ENCODE measurements at places on chromosomes 6 and 20. TPM values are rescaled to one million over a fixed set of nuclear protein-coding genes. Genes with fewer than 3 reads are reported as not detected.

Gene TCP11
- polyA plus RNA-seq, result not detected

GRCh38 chr6:136483906-136484305 lies 66.3 kb downstream of the MAP7 start:
- no peak for DNase-seq

Gene C6orf163
- polyA plus RNA-seq, result 0.64 TPM

- peak; percentile 75 for DNase-seq
Measured at GRCh38 chr6:6851059-6851948, 256.5 kb upstream of the RREB1 start.

Gene GLP1R
- not detected for polyA plus RNA-seq

GRCh38 chr20:44208165-44208564 lies 2.4 kb downstream of the OSER1 start:
- no peak for DNase-seq

DNA sequence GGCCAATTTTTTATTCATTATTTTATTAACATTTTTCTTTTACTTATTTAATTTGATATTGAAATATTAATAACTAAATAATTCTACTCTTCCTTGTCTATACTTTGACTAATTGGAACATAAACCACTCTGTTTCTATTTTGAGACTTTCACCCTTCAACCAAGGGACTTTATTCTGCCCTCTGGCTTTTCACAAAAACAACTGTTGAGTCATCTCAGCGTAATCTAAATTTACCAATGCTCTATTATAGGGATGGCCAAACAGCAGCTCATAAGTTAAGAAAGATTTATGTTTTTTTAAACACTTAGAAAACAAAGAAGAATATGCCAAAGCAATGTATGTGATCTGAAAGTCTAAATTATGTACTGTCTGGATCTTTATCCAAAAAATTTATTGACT lies 46.7 kb downstream of the DOP1A start:
- DNase-seq, result no peak

GRCh38 chr6:162821102-162821501 lies 93.3 kb downstream of the PACRG start:
- no peak for DNase-seq

Gene PCSK2
- polyA plus RNA-seq, result 2.0 TPM

DNA sequence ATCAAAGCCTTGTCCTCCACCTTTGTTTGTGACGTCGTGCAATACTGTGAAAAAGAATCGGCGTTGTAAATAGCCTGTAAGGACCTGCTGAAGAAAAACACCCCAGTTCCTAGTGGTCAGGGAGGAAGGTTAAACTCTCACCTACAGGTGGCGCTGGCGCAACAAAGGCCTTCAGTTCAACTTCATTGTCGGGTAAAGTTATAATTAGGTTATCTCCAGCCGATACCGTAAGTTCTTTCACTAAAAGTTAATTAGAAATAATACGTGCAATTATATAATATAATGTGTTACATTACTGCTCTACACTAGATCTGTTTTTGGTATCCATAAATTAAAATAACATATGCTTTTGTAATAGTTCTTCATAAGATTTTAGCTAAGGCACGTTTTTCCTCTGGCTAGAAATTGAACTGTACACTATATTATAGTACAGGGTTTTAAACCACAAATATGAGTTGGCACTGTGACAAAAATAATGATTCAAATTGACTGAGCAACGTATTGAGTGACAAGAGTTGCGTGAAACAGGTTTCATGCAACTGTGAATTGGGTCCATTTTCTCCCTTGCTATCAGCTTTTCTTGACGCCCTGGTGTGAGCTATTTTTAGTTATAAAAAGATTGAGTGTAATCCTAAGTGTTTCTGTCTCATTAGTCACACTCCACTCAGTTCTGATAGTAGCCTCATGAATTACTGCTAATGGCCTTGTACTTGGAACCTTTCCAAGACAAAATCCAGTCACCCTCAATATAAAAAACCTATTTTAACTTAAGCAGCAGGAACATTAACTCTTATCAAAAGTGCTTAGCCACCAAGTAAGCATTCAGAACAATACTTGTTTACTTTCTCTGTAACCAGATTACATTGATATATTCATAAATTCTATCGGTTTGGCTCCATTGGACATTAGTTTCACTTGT lies 62.3 kb downstream of the KIAA0319 start:
- DNase-seq, result peak; percentile 82

DNA sequence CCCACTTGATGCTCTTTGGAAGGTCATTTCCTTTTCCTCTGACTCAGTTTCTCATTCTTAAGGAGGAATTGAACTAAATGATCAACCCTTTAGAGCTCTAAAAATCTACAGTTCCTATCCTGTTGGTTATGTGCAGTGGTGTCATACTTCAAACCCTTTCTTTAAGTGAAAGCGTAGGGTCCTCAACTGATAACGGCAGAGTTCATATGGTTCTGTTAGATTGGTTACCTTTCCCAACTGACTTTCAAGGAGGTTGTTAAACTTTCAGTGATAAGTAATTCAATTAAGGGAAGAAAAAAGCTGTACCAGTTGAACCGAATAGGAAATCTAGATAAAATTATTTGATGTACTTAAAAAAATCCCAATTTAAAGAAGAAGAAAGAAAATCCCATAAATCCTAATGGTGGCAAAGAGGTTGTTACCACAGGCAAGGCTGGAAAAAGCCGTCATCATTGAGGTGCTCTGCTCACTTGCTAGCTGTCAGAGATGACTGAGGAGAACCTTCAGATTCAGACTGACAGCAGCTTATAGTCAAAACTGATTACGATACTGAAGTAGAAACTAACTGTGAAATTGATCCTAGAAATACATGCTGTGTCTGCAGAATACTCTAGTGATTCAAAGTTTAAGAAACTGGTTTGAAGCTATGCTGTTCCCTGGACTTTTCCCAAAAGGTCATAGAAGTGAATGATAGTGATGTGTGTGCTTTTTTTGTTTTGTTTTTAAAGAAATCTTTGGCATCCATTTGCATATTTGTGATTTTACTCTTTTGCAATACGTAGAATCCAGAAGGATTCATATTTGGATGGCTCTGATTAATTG lies 16.2 kb downstream of the TMEM14A start:
- DNase-seq, result no peak

DNA sequence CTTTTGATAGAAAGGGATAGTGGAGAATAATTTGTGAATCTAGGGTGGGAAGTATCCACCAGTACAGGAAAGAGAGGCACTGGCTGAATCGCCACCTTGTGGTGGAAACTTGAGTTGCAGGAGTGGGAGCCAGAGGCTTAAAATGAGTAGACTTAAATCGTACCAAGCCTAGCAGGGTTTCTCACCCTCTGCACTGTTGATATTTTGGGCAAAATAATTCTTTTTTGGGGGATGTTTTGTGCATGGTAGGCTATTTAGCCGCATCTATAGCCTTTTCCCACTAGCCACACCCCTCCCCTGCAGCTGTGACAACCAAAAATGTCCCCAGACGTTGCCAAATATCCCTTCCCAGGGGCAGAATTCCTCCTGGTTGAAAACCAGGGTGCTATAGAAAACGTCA lies 119.1 kb downstream of the DHX35 start:
- peak; percentile 83 for DNase-seq

- DNase-seq, result no peak
Measured at GRCh38 chr20:444117-444516, 18.2 kb downstream of the TBC1D20 start.

Gene SLC22A3
- polyA plus RNA-seq, result 29.6 TPM

Gene LHFPL5
- polyA plus RNA-seq, result not detected

DNA sequence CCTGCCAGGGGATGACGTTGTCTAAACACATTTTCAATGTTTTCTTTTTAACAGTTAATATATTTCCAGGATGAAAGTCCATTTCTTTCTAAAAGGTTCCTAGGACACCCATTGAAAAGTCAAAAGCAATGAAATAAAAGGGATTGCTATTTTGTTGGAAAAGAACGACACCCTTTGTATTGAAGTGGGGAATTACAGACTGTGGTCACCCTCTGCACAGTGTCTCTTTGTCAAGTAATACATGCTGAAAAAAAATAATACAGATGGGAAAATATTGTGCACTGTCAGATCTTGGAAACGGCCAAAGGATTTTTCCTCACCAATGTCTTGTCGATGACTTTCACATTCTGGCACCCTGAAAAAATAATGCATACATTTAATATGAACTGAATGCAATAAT lies 56.9 kb downstream of the HAO1 start:
- DNase-seq, result no peak

GRCh38 chr6:25882051-25882496 lies 8.0 kb upstream of the SLC17A3 start:
- DNase-seq, result peak; percentile 30

- no peak for DNase-seq
Measured at GRCh38 chr6:113147544-113147943, 709.6 kb upstream of the MARCKS start.

GRCh38 chr6:147204060-147204785 lies at the start of gene STXBP5:
TSS of gene STXBP5 (plus strand) at chr6:147204417. CDS start at chr6:147204533, 116 bp downstream.
- peak; percentile 73 for DNase-seq

Gene SCGN
- 14.2 TPM for polyA plus RNA-seq

DNA sequence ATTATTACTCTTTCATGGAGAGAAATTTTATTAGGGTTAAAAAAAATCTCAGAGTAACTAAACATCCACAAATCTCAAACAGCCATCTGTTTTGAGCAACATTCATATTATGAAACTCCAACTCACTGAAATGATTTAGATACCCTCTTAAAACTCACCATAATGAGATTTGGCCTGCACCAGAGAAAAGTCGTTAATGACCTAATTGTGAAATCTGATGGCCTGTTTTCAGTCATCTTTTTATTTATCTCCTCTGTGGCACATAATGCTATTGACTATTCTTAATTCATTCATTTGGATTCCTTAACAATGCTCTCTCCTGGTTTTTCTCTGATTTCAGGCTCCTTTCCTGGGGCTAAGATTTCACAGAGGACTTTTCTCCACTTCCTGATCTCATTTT lies 192.7 kb downstream of the RNF144B start:
- no peak for DNase-seq

Data from hepatocyte (in vitro differentiated cells).